Activated CD4-positive, alpha-beta T cell treated with anti-CD3 and anti-CD28 coated beads for 36 hours (primary cell): ENCODE measurements at places on chromosomes 4 and X.

DNA sequence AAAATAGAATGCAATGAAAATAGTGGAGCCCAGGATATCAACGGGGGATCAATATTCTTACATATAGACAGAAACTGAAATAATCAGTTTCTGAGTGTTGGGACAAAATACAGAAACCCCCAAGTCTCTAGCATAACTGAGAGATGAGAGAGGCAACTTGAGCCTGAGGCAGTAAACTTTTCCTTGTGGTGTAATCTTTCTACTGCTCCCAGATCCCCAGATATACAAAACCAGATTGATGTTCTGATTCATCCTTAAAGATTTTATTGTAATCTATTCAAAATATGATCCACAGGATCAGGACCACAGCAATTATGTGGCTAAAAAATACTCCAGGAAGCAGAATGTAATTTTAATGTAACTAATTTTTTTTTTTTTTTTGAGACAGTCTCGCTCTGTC lies 2282.6 kb downstream of the ARAP2 start:
- no peak for DNase-seq

DNA sequence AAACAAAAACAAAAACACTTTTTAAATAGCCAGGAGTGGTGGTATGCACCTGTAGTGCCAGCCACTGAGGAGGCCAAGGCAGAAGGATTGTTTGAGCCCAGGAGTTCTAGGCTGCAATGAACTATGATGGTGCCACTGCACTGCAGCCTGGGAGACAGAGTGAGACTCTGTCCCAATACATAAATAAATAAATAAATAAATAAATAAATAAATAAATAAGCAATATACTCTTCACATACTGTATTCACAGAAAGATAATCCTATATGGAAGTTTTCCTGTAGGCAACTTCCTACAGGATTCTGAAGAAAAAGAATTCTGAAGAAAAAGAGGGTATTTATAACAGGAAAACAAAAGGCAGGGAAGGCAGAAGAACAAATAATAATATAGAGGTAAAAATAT lies 293.3 kb upstream of the GRIA3 start:
- no peak for DNase-seq

- DNase-seq, result no peak
Observed at GRCh38 chr4:122619611-122620010, 1.3 kb downstream of the IL21 start.

- no peak for DNase-seq
Observed at GRCh38 chr4:5357870-5358269, 306.6 kb downstream of the STK32B start.

GRCh38 chr4:7368296-7368695 lies 66.4 kb downstream of the PSAPL1 start:
- DNase-seq, result no peak

- no peak for DNase-seq
Observed at GRCh38 chr4:187619319-187619718, 376.3 kb upstream of the ZFP42 start.

DNA sequence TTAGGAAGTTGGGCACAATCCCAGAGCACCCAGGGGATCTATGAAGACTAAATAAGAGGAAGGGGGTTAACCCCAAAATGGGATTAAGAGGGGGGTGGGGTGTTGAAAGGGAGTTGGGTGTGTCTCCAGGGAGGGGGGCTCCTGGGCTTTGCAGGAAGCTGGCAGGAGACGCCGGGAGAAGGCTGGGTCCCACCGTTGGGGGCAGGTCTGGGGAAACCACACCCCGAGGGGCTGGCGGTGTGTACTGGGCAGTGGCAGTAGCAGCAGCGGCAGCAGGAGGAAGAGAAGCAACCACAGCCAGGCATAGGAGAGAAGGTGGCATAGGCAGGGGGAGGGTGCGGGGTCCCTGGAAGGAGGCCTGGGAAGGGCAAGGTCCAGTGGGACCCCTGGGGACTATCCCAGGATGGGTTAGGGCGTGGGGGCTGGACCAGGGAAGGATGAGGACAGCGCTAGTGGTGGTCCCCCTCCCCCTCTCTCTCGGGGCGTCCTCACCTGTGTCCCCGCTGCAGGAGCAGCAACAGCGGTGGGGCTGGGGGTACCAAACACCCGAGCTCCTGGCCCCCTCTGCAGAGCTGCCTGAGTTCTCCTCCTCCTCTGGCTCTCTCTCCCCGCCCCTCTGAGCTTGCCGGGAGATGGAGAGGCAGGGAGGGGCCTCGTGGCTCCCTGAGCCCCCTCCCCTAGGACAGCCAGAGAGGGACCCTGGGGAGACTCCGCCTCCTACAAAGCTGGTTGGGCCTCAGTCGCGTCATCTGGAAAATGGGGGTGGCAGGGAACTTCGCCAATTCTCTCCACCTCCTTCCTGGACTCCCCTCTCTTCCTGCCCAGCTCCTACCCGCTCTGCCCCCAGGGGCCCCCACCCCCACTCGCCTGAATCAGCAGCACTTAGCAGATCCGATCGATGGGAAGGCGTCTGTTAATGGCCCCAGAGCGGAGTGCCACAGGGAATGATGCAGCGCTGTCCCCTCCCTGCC lies at the start of gene KCND1:
KCND1 (minus strand) TSS at position 596 of the 971 bp plus-strand sequence. CDS start 1,573 bp downstream, outside the sequence.
- peak; percentile 35 for DNase-seq

DNA sequence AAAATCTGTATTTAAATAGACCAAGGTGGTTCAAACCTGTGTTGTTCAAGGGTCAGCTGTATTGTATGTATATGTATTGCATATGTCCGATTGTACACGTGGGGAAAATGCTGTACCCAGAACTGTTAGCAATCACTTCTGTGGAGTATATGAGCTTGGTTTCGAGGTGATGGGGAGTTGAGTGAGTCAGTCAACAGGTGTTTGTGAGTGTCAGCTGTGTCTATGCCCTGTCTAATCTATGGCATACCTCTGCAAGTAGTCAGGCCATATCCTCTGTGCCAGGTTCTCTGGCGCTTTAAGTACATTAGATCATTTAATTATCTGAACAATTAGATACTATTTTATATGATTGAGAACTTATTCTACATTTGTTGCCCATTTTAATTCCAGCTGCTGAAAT lies 7.4 kb downstream of the ZRSR2 start:
- no peak for DNase-seq

- DNase-seq, result no peak
Observed at GRCh38 chr4:143512978-143513313, 556 bp upstream of the SMARCA5 start.

- DNase-seq, result no peak
Observed at GRCh38 chr4:170672381-170672965, 582.7 kb upstream of the AADAT start.

GRCh38 chr4:3083732-3084131 lies 9.3 kb downstream of the HTT start:
- DNase-seq, result no peak

GRCh38 chr4:28117084-28117682 lies 1256.5 kb downstream of the STIM2 start:
- DNase-seq, result no peak

DNA sequence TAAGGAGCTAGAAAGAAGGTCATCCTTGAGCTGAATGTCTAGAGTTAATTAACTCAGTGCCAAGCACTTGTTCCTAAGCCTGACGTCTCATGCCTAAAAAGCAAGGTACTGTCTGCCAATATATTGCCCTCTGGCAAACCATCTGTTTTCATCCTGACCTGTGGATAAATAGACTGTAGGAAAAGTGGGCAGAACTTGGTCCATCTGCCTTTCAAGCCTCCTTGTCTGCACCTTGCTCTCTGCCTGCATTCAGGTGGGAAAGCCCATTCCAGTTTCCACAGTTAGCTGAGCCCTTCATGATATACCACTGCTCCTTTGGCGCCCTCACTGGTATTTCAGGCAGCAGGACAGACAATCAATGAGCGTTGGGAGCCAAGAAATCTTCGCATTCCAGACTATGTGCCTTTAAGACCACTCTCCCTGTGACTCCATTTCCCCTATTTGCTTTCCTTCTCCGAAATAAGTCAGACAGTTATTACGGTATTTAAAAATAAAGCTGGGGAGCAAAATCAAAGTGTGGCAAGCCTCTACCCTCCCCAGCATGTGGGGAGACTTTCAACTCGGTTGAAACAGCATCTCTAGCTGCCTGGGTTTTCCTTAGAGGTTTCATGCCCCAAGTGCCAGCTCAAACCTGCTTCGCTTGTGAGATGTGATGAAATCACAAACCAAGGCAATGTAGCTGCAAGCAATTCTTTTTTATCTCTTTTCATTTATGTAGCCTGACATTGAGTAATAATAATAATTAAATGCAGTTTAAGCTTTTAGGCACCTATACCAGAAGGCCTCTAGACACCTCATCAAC lies 2.5 kb upstream of the CCDC149 start:
- DNase-seq, result no peak

- no peak for DNase-seq
Observed at GRCh38 chr4:87570290-87570805, 38.0 kb upstream of the DSPP start.

DNA sequence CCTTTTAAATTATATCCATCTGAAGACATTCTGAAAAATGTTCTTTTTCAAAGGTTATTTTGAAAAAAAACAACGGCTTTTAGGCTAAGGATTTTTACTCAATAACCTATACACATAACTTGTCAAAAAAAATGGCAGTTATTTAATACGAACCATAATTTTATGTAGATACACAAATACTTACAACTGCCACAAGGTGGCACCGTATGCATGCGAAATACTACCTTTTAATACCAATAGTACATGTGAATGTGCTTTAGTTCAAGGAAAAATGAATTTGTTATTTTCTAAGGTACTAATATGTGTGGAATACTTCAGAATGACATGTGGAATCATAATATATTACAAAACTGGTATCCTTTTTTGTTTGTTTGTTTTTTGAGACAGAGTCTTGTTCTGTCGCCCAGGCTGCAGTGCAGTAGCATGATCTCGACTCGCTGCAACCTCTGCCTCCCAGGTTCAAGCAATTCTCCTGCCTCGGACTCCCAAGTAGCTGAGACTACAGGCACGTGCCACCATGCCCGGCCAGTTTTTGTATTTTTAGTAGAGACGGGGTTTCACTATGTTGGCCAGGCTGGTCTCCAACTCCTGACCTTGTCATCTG lies 4.6 kb upstream of the MAD2L1 start:
- DNase-seq, result peak; percentile 72

GRCh38 chr4:4302416-4302815 lies 12.4 kb downstream of the ZBTB49 start:
- DNase-seq, result no peak

DNA sequence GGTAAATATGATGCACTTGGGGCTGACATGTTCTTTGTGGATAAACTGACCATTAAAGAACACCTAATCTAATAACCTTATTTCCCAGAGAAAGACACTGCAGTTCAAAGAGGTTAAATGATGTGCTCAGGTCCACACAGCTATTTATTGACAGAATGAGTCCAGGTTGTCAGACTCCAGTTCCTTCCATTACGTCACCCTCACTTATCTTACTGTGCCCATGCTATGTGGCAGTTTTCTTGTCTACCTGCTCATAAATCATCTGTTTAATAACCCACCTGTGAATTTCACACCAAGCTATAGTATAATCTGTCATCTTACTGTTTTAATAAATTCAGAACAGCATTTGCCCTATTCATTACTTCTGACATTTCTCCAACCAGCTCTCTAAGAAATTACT lies 36.7 kb downstream of the QRFPR start:
- no peak for DNase-seq

GRCh38 chrX:50697691-50698090 lies 116.3 kb downstream of the SHROOM4 start:
- DNase-seq, result no peak

GRCh38 chr4:112807083-112807482 lies 170.1 kb downstream of the LARP7 start:
- DNase-seq, result no peak

GRCh38 chr4:150479657-150480056 lies 102.3 kb upstream of the MAB21L2 start:
- DNase-seq, result no peak

DNA sequence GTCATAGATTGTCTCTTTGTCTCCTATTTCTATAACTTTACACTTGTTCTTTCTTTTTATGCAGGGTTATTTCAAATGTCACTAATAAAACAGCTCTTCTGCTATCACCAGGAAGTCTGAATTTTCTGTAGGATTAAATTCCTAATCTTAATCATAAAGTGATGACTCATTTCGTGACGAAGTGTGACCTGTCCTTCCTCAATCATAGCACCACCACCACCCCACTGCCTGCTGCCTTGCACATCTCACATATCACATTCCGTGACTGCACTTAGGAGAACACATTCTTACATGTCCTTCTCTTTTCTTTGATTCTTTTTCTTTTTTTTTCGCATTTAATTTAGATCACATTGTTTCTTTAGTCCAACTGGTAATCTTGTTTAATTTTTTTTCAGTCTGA lies 57.7 kb upstream of the UGT2B7 start:
- no peak for DNase-seq

DNA sequence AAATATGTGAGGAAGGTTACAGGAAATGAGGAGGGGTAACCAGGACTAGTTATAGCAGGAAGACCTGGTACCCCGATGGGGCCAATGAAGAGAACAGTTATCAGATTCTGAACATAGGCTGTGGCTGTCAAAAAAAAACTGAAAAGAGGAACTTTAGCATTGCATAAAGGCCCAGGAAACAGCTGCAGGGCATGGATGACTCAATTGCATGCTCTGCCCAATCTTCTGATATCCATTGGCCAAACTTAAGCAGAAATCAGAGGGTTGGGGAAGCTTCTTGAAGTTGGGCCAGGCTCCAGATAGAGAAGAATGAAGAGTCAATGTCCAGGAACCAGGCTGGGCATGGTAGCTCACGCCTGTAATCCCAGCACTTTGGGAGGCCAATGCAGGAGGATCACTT lies 1222.4 kb upstream of the PRKX start:
- DNase-seq, result no peak

DNA sequence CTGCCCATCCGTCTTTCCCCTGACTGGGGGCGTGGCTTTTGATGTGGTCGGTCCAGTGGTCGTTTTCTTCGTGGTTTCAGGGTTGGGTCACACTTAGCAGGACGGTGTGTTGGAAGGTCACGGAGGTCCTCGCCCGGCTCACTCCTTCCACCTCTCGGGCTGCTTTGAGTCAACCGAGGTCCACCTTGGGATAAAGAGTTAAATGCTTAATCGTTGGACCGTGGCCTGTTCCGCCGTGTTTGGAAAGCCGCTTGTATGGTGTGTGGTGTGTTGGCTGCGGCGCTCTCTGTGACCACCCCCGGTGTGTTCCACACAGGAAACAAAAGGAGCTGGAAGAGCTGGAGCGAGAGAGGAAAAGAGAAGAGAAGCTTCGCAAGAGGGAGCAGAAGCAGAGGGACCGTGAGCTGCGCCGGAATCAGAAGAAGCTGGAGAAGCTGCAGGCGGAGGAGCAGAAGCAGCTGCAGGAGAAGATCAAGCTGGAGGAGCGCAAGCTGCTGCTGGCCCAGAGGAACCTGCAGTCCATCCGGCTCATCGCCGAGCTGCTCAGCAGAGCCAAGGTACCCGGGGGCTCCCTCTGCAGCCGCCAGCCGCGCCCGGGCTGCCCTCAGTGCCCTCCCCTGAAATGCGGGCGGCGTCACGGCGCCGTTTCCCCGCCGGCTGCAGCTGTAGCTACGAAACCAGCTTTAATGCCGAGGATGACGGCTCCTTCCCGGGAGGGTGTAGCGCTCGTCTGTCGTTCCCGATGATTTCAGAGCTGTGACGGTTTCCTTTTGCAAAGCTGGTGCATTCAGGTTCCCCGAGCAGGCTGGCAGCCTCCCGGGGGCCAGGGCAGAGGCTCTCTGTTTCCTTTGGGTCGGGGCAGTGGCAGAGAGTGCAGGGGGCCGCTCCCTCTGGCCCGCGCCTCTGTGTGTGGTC lies 7.7 kb downstream of the AKAP17A start:
- no peak for DNase-seq

- DNase-seq, result no peak
Observed at GRCh38 chrX:47351706-47352105, 18.7 kb upstream of the ZNF157 start.

GRCh38 chrX:135437867-135438733 lies 16.4 kb downstream of the SMIM10L2A start:
- no peak for DNase-seq

- DNase-seq, result peak; percentile 51
Observed at GRCh38 chr4:122576261-122577188, 44.3 kb downstream of the IL21 start.

- no peak for DNase-seq
Observed at GRCh38 chr4:8838961-8839431, 32.6 kb downstream of the HMX1 start.
